ENCODE measurements at places on chromosomes 11 and 22.
A peak's percentile ranks its signal among the peaks of the same experiment; 100 is the strongest.

DNA sequence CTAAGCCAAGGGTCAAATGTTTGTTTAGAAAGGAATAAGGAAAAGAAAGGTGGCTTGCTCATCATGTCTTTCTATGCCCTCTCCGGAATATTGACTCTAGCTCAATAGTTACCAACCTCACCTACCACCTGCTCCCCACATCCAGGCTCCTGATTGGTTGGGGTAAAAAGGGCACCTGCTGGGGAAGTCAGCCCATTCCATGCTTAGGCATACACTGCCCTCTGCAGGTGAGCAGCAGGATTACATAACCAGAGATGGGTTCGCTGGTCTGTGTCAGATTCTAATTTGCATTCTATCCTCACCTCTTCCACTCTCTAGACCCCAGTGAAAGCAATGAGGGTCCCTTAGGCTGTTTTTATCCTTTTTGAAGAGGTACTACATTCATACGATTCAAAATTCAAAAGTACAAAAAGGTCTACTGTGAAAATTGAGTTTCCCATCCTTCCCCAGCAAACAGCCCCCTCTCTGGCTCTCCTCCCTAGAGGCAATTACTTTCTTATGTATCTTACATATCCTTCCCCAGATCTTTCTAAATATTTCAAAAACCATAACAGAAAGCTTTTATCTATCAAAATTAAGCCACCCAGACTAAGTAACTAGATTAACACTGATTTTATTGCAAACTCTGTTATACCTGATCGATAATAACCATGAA lies 98.0 kb upstream of the ASPHD2 start:
- DNase-seq: peak; percentile 77

DNA sequence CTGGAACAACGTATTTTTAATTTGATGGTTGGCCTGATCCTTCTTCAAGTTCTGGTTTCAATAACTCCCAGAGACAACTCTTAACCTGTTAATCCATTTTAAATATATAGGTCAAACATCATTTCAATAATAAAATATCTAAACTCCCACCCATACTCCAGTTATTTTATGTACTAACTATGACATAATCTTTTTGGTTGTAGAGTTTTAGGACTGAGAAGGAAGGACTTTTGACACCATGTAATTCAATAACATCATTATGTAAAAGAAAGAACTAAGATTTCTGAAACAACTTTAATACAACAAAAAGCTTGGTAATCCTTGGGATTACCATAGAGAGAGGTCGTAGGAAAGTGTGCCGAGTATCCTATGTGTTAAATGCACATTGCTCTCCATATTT lies 31.5 kb downstream of the VSIG10L2 start:
- DNase-seq: no peak

DNA sequence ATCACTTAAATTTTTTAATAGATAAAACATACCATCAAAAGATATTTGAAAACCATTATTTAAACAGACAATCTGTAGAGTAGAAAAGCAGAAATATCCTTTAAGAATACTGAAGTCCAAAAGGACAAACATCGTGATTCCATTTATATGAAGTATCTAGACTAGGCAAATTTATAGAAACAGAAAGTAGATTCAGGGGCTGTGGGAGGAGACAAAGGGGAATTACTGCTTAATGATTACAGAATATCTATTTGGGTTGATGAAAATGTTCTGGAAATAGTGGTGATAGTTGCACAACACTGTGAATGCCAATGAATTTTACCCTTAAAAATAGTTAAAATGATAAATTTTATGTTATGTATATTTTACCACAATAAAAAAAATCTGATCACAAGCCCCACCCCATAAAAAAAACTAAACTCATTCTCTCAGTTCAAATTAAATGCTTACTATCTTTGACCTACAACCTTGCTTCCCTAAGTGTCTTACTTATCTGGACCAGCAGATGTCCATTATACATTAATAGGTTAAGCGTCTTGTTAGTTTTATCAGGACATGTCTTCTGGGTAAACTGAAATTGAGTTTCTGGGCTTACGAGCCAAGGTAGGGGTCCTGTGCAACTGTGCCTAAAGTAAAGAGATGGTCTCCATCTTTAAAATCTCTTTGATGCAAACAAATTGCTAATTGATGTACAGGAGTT lies 86.3 kb downstream of the FCHSD2 start:
- DNase-seq: no peak

DNA sequence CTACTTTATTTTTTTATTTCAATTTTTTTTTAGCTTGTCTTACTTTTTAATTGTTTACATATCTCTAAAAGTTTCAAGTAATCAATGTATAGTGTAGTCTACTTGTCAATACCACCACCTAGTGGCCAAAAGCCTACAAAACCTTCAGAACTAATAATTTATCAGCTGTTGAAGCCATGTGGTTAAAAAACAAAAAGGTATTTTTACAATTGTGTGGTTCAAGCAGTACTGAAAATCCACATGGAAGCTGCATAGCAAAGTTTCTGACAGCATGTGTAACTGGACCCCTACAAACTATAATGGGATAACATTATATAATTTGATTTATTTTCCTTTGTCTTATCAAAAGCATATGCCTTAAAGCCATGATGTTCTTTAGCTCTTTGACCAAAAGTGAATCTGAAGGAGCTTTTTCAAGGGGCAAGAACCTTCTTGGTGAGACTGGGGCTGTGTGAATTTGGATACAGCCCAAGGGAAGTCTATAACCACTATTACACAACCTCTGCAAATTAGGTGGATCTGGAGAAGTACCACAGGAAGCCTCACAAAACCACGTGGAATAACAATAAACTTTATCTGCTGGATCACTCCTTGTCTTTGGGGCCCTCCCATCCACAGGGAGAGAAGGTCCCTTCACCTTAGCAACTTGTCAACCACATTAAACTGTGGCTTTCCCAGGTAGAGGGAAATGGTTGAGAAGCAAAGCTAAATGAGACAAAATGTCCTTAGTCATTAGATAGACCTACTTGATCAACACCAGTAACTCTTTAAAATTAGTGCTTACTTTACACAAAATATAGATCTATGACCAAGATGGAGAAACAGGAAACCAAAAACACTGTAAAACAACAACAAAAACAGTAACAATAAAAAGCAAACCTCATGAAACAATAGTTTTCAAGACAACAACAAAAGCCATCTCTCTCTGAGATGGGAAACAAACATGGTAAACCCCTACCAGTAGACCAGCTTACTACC lies 9.9 kb downstream of the NARS2 start:
- no peak for DNase-seq
